ENCODE measurements at places on chromosomes 13 and 19.

GRCh38 chr13:31887286-31887685 is 144.3 kb upstream of the FRY start:
- no peak for DNase-seq

GRCh38 chr13:75365724-75366173 is 116.2 kb downstream of the TBC1D4 start:
- DNase-seq = peak; percentile 17

GRCh38 chr19:54229146-54229545 is 6.3 kb upstream of the LILRB3 start:
- no peak for DNase-seq

DNA sequence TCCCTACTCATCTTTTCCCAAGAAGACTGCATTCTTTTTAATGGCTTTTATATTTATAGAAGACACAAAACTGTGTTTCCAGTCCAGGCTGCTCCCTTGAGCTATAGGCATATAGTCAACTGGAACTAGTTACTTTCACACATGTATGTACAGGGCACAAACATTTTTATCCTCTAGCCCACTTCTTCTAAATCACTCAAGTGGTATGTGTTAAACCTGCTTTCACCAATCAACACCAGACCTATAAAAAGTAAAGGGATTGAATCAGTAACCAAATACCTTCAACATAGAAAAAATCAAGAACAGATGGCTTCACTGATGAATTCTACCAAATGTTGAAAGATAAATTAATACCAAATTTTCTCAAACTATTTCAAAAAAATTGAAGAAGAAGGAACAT is 584.2 kb upstream of the SLITRK1 start:
- DNase-seq = no peak

DNA sequence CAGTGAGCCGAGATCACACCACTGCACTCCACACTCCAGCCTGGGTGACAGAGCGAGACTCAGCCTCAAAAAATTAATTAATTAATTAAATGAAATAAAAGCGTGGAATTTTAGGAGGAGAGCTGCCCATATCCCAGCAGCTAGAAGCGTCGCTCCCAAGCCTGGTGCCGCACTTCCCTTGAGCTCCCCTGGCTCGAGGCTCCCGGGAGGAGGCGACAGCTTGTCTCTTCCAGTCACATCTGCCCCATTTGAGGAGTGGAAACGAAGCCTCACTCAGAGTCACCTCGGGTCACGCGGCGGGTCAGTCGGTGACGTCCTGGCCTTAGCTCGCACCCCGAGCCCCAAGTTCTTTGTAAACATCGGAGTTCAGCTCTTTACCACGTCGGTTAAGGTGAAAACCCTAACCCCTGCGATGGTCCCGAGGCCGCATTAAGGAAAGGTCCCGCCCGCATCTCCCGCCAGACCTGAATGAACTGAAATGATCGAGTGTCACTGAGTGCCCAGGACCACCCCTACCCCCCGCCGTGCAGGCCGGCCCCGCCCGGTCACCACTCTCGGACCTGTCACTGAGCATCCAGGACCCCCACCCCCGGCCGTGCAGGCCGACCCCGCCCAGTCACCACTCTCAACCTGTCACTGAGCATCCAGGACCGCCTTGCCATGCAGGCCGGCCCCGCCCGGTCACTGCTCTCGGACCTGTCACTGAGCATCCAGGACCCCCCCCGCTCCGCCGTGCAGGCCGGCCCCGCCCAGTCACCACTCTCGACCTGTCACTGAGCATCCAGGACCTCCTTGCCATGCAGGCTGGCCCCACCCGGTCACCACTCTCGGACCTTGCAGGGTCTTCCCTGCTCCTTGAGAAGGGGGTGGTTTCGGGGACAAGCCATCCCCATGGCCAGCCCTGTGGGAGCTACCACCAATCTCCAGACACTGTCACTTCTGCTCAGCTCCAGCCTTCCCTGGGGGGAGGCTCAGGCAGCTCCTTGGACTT is 176.9 kb downstream of the KDM4B start:
- no peak for DNase-seq

DNA sequence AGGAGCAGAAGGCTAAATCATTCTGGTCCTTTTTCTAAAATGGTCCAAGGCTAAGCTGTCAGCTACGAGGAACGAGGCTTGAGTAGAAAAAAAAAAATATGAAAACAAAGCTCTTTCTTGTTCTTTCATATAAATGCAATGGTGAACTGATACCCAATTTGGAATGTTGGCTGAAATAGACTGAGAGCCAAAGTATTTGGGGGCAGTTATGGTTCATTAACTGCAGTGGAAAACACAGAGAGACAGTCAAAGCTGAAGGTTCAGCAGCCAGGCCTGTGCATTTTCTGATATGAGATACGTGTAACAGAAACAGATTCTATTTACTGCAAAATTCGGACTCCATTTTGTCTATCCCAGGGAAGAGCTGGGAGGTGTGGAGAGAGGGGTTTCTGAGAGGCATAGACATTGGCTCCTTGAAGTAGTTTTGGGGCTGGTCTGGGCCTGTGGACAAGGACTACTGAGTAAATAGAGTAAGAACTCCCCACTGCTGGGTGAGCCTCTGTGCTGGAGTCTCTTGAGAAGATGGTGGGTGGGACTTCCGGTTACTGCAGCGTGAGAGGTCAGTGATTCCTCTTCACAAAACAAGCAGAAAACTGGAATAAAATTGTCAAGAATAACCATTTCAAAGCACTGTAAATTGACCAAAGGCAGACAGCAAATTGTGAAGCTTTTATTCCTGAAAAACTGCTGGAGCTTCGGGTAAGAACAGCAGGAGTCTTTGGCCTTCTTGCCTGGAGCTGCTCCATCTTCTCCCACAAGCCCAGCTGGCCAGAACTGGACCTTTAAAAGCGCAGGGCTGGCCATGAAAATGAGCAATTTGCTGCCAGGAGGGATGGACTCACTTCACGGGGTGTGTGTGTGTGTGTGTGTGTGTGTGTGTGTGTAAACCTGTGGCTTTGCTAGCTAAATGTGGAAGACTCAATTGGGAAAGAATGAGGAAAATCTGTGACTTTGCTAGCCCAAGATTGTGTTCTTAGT is 43.1 kb upstream of the CNMD start:
- DNase-seq = no peak

DNA sequence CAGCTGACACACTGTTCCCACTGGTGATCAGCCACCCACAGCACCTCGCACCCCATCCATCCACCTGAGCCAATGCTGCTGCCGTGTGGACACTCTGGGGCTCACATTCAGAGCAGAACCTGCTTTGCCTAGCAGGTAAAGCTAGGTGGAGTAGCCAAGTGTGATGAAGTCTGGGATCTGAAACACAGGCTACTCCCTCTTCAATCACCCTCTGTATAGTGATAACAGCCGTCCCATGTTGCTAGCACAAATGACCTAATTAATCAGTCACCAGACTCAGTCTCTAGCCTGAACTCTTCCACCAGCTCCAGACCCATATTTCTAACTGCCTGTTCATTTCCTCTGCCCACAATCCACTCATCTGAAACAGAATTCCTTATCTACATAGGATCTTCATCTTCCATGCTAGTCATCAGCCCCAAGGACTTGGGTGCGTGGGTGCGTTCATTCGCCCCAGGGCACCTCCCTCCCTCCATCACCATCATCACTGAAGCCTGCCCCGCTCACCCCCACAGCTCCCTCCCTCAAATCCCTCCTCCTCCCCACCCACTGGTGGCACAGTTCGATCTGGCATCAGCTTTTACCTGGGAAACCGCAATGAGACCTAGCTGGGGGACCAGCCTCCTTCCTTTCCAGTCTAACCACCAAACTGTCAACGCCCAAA is 19.8 kb downstream of the STK24 start:
- no peak for DNase-seq

DNA sequence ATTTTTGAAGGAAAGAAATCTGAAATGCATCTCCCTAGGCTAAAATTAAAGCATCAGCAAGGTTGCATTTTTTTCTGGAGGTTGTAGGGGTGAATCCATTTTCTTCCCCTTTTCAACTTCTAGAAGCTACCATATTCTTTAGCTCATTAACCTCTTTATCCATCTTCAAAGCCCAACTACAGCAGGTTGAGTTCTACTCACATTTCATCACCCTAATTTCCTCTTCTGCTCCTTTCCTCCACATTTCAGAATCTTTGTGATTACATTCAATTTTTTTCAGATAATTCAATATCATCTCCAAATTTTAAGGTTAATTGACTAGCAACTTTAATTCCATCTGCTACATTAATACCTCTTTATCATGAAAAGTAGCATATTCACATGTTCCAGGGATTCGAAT is 2655.7 kb upstream of the PCDH20 start:
- DNase-seq = no peak

DNA sequence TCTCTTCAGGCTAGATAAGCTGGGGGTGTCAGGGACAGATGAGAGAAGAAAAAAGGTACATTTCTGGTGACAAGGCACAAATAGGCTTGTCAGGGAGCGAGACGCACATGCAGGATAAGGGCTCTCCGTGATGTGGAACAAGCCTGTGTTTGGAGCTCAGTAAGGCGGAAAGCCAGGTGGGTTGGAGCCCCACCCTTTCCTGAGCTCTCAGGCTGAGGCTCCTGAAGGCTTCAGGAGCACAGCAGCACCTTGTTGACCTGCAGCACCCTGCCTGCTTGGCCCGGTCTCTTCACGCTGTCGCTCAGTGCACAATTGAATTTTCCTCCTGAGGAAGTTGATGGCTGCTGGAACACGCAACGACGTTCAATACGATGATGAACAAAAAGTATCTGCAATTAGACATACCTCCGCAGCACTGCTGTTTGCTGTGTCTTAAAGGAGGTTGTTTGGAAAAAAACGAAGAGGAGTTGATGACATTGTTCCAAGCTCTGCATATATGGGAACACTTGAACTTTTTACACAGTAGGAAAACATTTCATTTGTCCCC is 29.3 kb downstream of the SERP2 start:
- no peak for DNase-seq

- DNase-seq = no peak
These were observed 84.9 kb downstream of the USP12 start for GRCh38 chr13:27086599-27087265.

DNA sequence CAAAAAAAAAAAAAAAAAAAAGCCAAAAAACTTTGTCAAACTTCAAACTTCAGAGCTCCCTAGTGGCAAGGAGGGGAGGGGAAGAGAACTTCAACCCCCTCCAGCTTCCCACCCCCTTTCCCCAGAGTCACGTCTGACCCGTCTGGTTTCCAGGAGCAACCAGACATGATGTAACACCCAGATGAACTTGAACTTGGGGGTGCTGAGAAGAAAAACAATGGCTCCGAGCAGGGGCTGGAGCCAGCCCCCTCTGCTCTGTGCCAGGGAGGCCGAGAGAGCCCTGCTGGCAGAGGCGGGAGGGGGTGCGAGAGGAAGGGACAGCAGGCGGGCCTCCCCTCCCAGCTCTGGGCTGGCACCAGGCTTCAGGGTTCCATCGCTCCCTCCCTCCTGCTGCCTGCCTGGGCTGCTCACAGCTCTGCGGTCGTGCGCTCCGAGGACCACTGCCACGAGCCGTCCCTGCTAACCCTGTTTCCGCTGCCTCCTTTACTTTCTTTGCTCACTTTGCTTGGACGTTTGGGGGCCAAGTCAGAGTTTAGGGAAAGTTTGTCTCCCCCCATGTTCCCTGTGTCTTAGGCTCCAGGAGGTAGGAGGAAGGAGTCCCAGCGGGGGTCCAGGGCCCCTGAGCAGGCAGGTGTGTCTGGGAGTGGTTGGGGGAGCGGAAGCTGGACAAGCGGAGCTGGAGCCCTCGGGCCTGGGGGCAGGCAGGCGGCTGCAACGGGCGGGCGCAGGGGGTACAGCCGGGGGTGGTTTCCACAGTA is 11.1 kb downstream of the LYL1 start:
- no peak for DNase-seq

DNA sequence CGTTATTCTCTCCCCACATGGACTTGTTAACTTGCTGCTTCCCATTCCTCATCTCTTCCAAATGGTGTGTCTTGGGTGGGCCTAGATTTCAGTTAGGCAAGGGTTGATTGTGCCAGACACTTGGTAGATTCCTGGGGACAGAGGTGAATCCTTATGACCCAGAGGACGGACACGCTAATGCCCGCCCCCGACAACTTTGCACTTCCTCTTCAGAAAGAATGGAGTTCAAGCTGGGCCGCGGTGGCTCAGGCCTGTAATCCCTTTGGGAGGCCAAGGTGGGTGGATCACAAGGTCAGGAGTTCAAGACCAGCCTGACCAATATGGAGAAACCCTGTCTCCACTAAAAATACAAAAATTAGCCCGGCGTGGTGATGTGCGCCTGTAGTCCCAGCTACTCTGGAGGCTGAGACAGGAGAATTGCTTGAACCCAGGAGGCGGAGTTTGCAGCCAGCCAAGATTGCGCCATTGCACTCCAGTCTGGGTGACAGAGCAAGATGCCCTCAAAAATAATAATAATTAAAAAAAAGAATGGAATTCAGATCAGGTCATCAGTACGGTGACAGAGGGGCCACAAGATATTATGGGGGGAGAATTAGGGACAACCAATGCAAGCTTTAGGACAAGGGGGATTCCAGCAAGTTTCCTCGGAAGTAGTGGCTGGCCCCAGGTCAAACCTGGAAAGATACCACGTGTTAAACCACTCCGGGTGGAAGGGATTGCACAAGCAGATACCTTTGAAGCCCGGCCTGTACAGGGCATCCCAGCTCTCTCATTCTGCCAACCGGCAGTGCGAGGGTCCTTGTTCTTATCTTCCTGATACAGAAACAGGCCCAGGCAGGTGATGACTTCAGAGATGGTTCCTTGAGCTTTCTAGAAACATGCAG is 2.7 kb downstream of the MYO9B start:
- no peak for DNase-seq

DNA sequence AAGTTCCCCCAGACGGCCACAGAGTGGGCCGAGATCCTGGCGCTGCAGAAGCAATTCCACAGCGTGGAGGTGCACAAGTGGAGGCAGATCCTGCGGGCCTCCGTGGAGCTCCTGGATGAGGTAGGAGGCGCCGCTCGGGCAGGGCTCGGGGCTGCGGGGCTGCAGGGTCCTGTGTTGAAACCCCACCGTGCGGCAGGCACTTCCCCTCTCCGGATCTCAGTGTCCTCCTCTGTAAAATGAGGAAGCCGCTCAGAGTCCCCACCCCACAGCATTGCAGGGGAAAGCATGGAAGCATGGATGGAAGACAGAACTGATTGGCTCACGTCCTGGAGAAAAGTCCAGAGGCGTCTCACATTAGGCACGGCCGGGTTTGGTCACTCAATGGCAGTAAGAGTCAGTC is 6.8 kb upstream of the SCN1B start:
- DNase-seq = no peak

DNA sequence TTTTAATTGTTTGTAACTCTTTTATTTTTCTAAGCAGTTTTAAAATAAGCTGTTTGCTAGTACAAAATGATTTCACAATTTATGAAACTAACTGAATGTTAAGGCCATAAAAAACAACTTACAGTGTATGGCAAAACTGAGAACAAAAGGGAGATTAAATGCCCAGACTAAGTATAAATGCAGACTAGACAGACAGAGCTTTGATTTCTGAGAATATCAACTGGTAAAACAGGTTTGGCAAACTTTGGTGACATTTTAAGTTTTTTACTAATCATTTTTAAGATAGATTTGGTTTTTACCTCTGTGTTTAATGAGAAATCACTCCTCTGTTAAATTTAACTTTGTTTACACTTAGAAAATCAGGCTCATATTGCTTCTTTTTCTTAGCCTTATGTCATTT is 127.5 kb upstream of the KLF5 start:
- DNase-seq = no peak

Measured in OCI-LY7 (cell line).